ENCODE measurements at places on chromosomes 1 and 21.

- DNase-seq = no peak
These were observed 41.5 kb downstream of the IER5 start for GRCh38 chr1:181129771-181130606.

DNA sequence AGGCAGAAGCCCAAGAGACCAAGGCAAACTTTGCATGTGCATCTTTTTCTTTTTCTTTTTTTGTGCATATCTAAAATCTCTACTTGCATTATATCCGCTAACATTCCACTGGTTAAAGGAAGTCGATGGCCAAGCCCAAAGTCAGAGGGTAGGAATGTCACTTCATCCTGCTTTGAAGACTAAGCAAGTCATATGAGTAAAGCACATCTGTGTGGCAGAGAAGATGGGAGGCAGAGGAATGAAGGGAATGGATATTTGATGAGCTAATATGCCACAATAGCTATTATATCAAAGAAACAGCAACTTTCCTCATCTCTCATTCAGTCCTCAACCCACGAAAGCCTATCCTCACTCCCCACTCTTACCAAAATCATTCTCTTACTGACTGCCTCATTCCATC is 59.3 kb downstream of the RNF220 start:
- DNase-seq = no peak

- DNase-seq = no peak
These were observed 20.8 kb upstream of the C1orf159 start for GRCh38 chr1:1136547-1137230.

GRCh38 chr1:101992821-101993575 is 3.7 kb downstream of the OLFM3 start:
- DNase-seq = no peak

DNA sequence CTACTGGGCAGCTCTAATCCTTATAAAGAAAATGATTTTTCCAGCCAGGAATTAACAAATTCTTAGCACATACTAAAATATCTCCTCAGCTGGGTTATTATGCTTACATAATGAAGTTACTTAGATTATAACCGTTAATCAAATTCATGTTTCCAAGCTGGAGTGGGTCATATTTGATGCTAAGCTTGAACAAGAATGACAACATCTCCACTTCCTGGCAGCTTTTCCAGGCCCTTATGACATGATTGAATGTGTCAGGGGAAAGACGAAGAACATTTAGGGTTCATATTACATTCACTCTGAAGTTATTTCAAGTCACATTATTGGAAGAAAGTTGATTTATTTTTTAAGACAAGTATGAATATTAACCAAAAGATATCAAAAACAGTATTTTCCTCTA is 333.7 kb downstream of the PCP4 start:
- DNase-seq = no peak

DNA sequence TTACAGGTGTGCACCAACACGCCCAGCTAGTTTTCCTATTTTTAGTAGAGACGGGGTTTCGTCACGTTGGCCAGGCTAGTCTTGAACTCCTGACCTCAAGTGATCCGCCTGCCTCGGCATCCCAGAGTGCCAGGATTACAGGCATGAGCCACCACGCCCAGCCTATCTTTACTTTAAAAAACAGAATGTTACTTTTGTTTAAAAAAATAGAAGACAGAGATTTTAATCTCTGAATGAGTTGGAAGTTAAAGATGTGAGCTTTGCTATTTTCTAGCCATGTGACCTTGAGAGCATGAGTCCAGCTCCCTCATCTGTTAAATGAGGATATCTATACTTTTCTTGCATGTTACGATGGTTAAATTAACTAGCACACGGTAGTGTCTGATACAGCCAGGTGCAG is 3.9 kb upstream of the PUM1 start:
- DNase-seq = no peak

GRCh38 chr1:182263706-182264105 is 127.9 kb downstream of the GLUL start:
- DNase-seq = no peak

DNA sequence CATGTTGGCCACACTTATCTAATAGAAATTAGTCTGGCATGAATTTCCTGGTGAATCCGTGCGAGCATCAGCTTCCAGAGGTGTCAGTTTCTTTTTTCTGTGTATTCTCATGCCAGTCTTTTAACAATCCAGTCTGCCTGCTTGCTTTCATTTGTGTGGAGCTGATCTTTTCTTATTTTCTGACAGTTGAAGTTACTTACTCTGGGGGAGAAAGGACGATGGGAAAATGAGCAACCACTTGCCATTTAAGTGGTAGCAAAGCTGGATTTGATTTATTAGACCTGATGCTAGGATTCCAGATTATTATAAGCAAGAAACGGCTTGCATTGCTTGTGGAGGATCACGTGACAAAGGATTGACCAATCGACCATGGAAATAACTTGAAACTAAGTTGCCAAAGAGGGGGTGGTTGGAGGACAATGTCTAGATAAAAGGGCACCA is 24.3 kb upstream of the APP start:
- DNase-seq = no peak

DNA sequence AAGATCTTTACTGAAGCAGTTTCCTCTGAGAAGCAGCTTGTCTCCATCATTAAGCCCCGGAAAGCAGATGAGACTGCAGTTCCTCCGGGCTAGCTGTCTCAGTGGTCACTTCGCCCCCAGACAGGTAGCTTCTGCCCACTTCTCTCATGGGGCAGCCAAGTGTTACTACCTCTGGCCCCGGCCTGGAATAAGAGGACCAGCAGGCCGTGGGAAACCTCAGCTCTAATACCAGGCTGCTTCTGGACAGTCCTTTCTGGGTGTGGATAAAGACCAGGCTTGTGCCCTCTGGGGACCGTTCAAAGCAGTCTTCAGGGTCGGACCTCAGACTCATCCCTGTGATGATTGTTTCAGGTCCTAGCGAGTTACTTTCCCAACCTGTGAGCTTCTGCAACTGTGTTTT is 54.8 kb downstream of the RUNX3 start:
- DNase-seq = no peak

GRCh38 chr1:62590255-62590969 is 6.9 kb upstream of the ANGPTL3 start:
- no peak for DNase-seq

- DNase-seq = no peak
These were observed 269.5 kb downstream of the GRIK3 start for GRCh38 chr1:36764798-36765197.

DNA sequence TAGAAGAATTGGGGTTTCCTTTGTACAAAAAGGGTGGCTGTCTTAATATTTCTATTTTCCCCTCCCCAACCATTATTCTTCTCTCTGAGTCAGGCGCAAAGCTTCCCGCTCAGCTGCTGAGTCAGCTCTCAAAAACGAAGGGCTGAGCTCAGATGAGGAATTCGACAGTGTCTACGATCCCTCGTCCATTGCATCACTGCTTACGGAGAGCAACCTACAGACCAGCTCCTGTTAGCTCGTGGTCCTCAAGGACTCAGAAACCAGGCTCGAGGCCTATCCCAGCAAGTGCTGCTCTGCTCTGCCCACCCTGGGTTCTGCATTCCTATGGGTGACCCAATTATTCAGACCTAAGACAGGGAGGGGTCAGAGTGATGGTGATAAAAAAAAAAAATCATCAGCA is 3.0 kb upstream of the TUFT1 start:
- peak; percentile 98 for DNase-seq

DNA sequence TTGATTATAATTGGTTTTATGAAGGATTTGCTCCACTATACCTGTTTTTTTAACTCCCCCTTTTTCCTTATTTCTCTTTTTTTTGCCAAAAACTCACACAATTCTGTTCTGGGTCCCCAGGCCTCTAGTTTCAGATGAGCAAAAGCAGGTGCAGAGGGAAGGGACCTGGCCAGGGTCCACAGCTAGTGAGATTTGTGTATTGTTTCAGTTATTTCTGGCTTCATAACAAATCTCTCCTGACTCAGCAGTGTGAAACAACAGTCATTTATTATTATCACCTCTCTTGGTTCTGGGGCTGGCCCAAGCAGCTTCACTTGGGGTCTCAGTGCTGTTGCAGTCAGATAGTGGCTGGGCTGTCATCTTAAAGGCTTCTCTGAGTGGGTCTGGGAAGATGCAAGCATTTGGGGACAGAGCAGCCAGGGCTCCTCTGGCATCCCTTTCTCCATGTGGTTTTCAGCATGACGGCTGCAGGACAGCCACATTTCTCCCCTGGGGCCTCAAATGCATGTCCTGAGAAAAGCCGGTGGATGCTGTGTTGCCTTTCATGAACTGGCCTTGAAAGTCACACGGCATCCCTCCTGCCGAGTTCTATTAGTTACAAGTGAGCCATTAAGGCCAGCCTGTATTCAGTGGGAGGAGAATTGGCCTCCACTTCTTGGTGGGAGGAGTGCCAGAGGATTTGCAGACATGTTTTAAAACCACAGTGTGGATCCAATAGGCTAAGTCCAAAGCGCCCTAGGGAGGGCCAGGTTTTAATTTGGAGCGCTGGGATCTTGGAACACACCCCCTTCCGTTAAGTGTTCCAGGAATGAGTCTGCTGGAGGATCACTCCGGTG is 137.1 kb downstream of the CAMTA1 start:
- peak; percentile 75 for DNase-seq

GRCh38 chr1:91864017-91864700 is 21.8 kb downstream of the TGFBR3 start:
- DNase-seq = peak; percentile 55

- DNase-seq = no peak
These were observed 127.3 kb upstream of the POU3F1 start for GRCh38 chr1:38173848-38174247.

- DNase-seq = no peak
These were observed 3.4 kb upstream of the RGS16 start for GRCh38 chr1:182607566-182607965.

DNA sequence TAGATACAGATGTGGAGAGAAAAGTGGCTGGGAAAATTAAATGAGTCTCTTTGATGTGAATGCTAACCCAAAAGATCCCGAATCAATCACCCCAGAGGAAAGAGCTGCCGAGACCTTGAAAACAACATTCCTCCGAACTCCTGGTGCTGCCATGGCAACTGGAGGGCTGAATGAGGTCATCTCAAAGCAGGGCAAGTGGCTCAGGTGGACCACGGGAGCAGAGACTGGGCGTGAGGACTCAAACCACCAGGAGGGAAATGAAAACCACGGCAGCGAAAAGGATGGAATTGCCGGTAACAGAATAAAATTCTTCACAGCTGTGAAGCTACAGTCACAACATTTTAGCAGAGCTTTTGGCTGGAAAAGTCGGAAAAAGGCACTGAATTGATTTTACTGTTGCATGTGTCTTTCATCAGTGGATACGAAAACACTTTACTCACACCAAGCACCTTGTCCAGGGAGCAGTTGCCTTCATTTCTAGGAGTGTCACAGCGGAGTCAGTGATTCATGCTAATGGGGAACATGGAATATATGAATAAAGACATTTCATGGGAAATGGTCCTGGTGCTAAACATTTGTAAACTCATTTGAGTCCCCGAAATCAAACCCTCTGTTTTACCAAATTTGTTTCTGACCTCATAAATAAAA is 23.2 kb upstream of the BECN2 start:
- DNase-seq = peak; percentile 57

DNA sequence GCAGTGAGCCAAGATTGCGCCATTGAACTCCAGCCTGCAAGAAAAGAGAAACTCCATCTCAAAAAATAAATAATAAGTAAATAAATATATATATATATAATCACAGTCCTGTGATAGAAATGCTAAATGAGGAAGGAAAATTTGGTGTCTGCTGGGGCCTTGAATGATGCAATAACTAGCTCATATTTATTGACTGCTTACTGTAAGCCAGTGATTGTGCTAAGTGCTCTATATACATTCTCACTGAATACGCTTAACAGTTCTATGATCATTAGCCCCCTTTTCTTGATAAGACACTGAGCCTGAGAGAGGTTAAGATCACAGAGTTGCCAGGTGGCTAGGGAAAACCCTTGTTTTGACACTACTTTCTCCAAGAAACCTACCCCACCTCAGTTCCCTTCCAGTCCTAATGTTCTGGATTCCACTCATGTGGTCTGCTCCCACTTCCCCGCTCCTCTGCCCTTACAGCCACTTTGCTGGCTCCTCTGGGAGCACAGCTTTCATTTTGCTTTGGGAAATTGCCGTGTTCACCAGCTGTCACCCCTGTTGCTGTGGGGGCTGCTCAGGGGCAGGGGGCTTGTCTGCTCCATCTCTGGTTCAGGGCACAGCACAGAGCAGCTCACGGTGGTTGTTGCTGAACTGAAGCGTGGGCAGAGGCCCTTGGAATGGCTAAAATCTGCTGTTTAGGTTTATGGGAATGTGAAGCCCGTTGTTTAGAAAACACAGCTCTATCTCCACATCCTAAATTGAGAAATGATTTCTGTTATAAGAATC is 2.5 kb upstream of the BMP8A start:
- DNase-seq = no peak

- DNase-seq = no peak
These were observed 35.5 kb downstream of the HUNK start for GRCh38 chr21:31908106-31909031.

DNA sequence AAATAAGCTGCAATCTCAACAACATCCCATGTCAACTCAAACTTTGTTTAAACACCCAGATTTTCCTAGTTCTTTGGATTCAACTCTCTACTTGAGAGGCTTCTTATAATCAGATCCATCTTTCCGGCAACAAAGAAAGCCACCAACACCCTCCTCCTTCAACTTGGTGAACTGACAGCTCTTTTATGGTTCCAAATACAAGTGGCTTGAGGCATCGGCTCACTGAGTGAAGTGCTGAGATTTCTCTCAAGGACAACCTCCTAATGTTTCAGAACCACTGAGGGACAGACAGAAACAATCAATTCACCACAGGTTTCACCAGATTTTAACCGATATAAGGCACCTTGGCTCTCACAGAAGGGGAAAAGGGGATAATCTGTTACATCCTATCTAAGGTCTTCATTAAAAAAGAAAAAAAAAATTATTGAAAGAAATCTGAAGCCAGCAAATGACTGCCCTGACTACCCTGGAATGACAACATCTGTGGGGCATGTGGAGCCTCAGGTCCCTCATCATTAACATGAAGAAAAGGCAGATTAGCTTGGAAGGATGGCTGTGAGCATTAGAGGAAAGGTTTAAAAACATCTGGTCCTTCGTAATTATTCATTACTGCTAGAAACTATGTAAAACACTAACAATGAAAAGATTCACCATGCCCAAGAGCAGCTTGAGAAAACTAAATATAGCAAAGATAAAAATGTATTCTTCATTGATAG is 50.9 kb downstream of the PTPN14 start:
- no peak for DNase-seq

All from choroid plexus epithelial cell (primary cell).